ENCODE measurements at places on chromosomes 5 and 9.

GRCh38 chr5:33877449-33877848, 14.3 kb downstream of the ADAMTS12 start:
- no peak overlapping the region for H3K27ac ChIP-seq
- no peaks in the 10 kb centered on the region for H3K4me1 ChIP-seq
- H3K36me3 ChIP-seq: peaks cover 4% of the 10 kb centered on the region

- H3K4me3 ChIP-seq: no peak overlapping the region
- H3K27me3 ChIP-seq: no peaks in the 10 kb centered on the region
These were observed 124.7 kb upstream of the IRX2 start for GRCh38 chr5:2876183-2876582.

- no peak overlapping the region for H3K4me3 ChIP-seq
- H3K27ac ChIP-seq: no peak overlapping the region
- no peaks in the 10 kb centered on the region for H3K27me3 ChIP-seq
- H3K4me1 ChIP-seq: no peaks in the 10 kb centered on the region
These were observed 435.7 kb downstream of the MAT2B start for GRCh38 chr5:163941079-163941478.

DNA sequence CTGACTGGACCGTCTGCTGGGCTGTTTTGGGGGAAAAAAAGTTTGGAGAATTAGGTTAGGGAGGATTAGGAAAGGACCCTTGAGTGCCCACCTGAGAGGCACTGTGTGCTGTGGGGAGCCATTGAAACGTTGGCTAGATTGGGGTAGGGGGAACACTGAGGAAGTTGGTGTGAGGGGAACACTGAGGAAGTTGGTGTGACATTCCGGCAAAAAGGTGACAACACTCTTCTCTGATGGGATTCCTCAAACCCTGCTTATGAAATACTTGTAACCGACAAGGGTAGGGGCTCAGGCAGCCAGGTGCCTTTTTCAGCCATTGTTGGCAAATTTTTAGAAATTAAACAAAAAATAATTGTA, 1.0 kb downstream of the CYSTM1 start:
- no peaks in the 10 kb centered on the region for H3K36me3 ChIP-seq
- peaks cover 3% of the 10 kb centered on the region for H3K27me3 ChIP-seq
- peak overlapping the region; percentile 85 for H3K4me3 ChIP-seq
- peaks cover 15% of the 10 kb centered on the region for H3K4me1 ChIP-seq
- H3K27ac ChIP-seq: peak overlapping the region; percentile 97

DNA sequence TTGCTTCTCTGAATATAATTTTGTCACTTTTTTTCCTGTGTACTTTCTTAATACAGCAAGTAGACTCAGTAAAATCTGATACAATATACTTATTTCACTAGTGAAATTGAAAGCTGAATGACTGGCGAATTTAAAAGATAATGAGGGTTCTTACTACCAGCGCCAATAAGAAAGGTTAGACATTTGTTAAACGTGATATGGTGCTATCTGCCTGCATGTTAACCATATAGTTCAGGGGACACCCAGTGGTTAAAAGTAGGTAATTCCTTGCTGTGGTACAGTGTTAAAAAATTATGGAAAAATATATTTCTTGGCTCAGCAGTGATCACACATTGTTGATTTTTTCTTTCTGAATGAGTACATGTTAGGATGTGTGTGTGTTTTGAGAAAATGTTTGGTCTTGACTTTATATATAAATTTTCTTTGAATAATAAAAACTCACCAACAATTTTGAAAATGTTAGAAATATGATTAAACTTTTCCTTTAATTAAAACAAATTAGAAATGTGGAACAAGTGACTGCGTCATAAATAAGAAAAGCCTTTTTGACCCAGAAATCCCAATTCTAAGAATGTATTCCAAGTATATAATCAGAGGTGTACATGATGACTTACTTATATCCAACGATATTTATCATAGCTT, 25.8 kb downstream of the CAST start:
- peaks cover 5% of the 10 kb centered on the region for H3K4me1 ChIP-seq
- no peak overlapping the region for H3K27ac ChIP-seq
- no peaks in the 10 kb centered on the region for H3K27me3 ChIP-seq
- H3K4me3 ChIP-seq: no peak overlapping the region
- no peak for DNase-seq

Data from mesothelial cell of epicardium (in vitro differentiated cells).